ENCODE measurements at places on chromosomes 7 and 10.

DNA sequence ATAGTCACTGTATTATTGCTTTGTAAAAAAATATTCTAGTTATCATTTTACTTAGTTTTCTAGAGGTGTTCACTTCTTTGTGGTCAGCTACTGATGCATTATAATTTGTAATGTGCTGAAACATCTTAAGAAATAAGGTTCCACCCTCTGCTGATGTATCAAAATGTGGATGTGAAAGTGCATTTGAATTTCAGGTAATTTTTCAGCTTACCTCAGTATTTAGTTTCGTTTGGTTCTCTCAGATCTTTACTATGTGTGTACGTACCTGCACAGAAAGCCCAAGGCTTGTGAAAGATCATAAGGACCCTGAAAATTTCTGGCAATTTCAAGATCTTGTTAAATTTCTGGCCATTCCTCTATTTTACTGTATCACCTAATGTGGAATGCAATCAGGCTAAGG, 542.3 kb upstream of the TPK1 start:
- no peak for DNase-seq

GRCh38 chr10:91636892-91637291, 4.0 kb upstream of the PPP1R3C start:
- DNase-seq: no peak

DNA sequence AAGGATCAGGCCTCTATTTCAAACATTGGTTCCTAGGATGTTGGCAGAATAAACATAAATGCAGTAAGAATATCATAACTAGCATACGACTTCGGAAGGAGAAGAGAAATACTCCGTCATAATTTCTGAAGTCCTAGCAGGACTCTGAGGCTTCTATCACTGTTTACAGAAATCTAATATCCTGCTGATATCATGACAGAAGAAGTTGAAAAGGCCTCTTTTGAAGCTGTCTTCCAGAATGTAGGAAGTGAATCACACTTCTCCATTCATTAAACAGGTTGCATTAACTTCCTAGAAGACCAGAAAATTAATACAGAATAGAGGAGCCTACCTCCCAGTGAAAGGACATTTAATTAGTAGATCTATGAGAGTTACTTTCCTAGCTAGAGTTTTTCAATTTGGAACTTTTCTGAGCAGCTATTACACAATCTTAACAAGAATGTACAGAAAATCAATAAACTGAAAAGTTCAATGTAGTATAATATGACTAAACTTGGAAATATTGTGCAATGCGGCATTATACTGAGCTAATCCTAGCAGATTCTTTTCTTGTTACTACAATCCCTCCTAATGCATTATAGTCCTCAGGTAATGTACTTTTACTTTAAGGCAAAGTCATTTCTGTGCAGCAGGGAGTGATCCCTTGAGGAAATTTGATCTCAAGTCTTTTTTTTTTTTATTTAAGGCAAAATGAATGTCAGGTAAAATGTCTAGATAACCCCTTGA, 622.6 kb upstream of the CELF2 start:
- no peak for DNase-seq

DNA sequence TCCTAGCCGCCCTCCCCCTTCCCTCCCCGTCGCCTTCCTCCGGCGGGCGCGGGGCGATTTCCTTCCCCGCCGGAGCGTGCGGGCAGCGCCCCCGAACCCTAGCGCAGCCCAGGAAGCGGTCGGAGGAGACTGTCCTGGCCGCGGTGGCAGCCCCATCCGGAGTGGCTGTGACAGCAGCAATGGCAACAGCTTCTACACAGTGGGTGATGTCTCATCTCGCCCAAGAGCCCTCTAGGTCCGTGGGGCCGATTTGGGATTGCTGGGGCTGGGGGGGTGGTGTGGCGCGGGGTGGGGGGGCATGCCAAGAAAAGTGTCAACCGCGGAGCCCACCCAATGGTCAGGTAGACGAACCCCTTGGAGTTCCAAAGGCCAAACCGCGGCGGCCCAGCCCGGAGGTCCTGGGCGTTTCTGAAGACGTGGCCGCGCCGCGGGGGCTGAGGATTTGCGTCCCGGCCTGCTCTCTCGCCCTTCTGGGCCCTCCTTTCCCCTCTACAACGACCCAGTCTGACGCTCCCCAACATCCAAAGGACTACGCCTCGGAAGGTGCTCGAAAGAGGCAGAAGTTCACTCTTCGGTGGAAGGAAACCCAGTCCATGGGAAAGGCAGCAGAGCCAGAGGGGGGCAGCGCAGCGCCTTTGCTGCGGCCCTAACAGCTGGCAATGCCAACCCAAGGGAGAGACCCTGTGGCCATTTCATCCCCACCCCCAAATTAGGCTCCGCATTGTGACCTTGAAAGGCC, 603 bp upstream of the TWIST1 start:
- no peak for DNase-seq

DNA sequence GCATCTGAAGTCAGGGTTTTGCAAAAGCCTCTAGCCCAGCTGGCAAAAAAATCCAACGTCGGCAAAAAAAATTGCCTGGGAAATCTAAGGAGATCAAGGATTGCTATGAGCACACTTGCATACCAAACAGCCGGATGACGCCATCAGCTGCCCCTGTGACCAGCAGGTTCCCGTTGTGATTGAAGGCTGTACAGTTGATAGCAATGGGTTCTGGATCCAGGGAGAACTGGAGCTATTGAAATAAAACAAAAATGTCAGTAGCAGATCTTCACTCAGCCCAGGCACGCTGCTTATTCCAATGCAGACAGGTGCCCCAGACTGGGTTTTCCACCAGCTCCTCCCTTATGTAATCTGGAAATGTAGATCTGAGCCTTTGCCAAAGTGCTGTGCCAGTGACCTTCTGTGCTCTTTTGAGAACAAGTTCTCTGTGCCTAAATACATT, 18.7 kb upstream of the CYREN start:
- no peak for DNase-seq

- DNase-seq: peak; percentile 53
Measured at GRCh38 chr7:136857573-136857972, 10.9 kb upstream of the CHRM2 start.

- no peak for DNase-seq
Measured at GRCh38 chr7:49279891-49280290, 355.5 kb downstream of the CDC14C start.
